ENCODE measurements at places on chromosomes 5 and 9.

- DNase-seq, result no peak
Observed at GRCh38 chr9:119902611-119903010, 533.4 kb upstream of the BRINP1 start.

DNA sequence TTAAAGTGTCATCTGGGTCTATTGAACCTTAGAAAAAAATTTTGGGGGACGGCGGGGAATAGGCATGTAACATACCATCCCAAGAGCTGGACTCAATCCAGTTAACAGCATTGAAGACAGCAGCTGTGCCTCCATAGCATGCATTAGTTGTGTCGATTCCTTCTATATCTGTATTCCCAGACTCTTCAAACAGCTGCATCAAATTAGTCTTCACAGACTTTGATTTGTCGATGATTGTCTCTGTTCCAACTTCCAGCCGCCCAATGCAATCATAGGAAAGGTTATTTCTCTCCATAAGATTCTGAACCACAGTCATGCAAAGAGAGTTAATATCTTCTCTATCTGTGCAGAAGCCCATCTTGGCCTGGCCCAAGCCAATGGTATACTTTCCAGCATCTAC, 14.8 kb downstream of the HMGCS1 start:
- no peak for DNase-seq

- no peak for DNase-seq
Observed at GRCh38 chr5:127586811-127587210, 62.1 kb upstream of the CTXN3 start.

DNA sequence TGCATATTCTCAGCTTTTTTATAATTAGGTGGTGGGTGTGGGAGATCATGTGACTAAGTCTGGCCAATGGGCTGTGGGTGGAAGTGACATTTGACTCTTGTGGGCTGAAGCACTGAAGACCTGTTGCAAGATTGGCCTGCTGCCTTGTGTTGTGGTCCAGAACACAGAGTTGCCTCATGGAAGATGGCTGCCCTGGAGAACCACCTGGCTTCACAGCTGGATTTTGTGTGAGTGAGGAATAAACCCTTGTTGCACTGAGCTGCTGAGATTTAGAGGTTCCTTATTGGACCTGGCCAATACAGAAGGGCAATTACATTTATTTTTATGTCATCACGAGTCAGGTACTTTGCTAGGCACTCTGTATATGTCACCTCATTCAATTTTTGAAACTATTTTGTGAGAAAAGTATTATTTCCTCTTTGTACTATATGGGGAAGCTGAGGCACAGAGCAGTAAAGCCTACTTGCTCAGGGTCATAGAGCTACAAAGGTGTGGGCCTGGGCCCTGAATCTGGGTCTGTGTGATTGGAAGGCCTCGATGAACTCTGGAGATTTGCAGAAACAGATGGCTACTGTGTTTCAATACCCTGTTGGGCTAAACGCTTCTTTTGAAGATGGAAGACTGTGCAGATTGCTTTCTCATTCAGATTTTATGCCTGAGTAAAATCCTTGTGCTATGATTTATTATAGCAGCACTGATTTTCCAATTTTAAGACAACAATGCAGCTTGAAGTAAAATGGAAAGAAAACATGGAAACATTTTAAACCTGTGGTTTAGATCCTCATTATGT, 71.2 kb upstream of the TBC1D2 start:
- no peak for DNase-seq

DNA sequence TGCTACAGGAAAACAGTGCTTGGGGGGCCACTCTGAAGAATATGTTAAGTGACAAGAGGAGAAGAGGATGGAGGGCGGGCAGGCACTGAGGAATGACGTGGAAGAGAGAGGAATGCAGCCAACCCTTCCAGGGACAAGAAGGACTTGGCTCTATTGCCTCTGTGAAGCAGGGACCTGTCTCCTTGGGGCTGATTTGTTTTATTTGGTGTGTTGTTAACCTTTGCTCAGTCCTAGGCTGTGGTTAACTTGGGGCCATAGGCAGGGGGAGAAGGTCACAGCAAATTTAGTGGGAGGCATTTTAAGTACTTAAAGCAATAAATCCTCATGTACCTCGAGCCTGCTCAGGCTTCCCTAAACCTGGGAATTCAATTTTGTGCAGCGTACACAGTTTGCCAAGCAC, 39.9 kb downstream of the KIF4B start:
- DNase-seq, result no peak
